ENCODE measurements at places on chromosomes 13 and 19. TPM values are rescaled to one million over a fixed set of nuclear protein-coding genes. Genes with fewer than 3 reads are reported as not detected.

PBX4 gene
- total RNA-seq = 6.9 TPM

FUT3 gene
- 7.7 TPM for total RNA-seq

MADCAM1 gene
- 0.17 TPM for total RNA-seq

CAPN12 gene
- total RNA-seq = 5.5 TPM

OSCAR gene
- total RNA-seq = not detected

PLIN4 gene
- total RNA-seq = 9.8 TPM

NTF4 gene
- 0.18 TPM for total RNA-seq

ETV2 gene
- not detected for total RNA-seq

DNA sequence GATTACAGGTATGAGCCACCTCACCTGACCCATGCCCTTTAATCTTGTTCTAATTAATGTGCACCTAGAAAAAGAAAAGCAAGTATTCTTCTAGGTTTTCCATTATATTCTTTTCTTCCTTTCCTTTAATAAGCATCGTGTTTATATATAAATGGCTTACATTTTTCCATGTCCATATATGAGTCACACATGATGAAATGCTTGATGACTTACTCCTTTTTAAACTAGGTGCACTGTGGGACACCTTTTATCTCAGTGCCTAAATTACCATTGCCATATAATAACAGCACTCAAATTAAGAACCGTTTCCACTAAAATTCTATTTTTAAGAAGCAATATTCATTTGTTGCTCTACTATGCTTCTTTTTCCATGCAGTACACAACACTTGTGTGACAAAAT is 363.3 kb downstream of the LIG4 start:
- no peak overlapping the region for H3K4me3 ChIP-seq
- H3K4me1 ChIP-seq = peaks cover 6% of the 10 kb centered on the region
- H3K27me3 ChIP-seq = no peaks in the 10 kb centered on the region
- H3K27ac ChIP-seq = no peak overlapping the region

DNA sequence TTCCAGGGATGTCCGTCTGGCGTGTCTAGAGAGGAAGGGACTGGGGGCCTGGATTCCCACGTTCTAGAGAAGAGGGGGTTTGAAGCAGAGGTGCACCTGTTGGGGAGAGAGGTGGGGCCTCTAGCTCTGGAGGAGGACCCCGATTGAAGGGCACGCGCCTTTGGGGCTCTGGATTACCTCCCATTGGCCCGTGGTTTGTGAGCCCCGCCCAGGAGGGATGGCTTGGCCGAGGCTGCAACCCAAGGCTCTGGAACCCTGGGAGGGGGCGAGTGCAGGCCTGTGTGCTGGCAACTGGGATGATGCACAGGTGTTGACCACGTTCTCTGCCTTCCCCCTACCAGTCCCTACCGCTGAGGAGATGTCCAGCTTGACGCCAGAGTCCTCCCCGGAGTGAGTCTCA is 20.2 kb downstream of the TMEM150B start:
- H3K4me3 ChIP-seq = no peak overlapping the region
- no peaks in the 10 kb centered on the region for H3K36me3 ChIP-seq
- H3K27ac ChIP-seq = no peak overlapping the region

DNA sequence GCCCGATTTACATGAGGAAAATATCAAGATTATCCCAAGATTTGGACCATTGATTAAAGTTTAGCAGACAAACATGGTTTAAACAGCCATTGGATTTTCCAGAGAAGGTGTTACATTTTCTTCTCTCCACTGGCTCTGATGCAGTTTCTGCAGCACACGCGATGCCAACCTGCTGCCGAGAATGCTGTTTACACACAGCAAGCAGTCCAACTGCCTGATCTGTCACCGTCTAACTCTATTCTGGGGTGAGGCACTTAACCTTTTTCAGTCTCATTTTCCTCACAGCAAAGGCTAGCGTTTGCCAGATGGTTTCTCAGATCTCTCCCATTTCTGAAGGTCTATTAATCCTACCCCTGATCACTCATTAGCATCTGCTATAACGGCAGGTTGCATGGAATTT is 763.5 kb upstream of the GPC6 start:
- no peak for DNase-seq
- H3K4me3 ChIP-seq = no peak overlapping the region
- H3K27ac ChIP-seq = no peak overlapping the region
- no peaks in the 10 kb centered on the region for H3K36me3 ChIP-seq
- no peaks in the 10 kb centered on the region for H3K4me1 ChIP-seq
- H3K27me3 ChIP-seq = no peaks in the 10 kb centered on the region

GRCh38 chr19:39032063-39032918 is at the start of gene FBXO27:
FBXO27 (minus strand) TSS chr19:39032549; CDS start chr19:39032227, 322 bp downstream.
- H3K36me3 ChIP-seq = no peaks in the 10 kb centered on the region
- peak; percentile 33 for DNase-seq
- no peaks in the 10 kb centered on the region for H3K27me3 ChIP-seq
- peak within 1 kb of the TSS; percentile 18 for H3K27ac ChIP-seq

DNA sequence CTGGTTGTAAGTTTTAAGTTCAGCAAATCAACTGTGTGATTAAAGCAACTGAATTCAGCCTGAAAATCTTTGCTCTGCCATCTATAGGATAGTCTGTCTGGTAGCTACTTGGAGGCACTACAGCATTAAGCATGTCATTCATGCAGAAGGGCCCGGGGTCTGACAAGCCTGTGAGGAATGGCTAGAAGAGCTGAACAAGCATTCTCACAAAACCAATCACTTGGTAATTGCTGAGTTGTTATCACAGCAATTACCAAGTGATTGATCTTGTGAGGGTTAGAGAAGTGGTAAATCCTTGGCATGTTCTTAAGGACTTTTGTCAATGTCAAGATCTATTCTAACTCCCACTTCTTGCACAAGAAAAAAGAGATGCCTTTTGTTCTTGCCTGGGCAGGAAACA is 356.1 kb downstream of the FGF14 start:
- no peak for DNase-seq
- H3K27me3 ChIP-seq = peaks cover 10% of the 10 kb centered on the region
- no peak overlapping the region for H3K27ac ChIP-seq
- no peak overlapping the region for H3K4me3 ChIP-seq
- H3K36me3 ChIP-seq = no peaks in the 10 kb centered on the region

DNA sequence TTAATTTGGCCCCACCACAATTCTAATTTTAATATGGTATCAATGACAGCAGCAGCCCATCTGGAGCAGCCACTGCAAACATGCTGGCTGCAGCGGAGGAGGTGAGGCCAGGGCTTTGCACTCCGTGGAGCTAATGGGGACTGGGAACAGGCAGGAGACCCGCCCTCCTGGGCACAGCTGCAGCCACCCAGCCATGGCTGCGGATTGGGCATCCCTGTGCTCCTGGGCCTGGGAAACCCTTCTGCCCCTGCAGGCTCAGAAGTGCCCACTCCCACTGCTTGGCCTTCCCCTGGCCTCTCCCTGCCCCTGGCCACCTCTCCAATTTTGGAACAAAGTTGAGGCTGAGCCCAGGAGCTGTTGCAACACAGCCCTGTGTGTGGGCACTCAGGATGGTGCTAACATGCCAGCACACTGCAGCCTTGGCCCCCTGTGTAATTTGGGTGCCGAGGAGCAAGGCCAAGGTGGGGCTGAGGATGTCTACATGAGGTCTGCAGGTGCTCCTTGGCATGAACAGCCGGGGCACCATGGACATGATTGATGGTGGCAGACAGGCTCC is 123.6 kb downstream of the PCDH9 start:
- no peaks in the 10 kb centered on the region for H3K27me3 ChIP-seq
- no peaks in the 10 kb centered on the region for H3K4me1 ChIP-seq
- no peak for DNase-seq

GRCh38 chr19:5114727-5115126 is 145.8 kb downstream of the KDM4B start:
- no peak overlapping the region for H3K4me3 ChIP-seq
- H3K27me3 ChIP-seq = no peaks in the 10 kb centered on the region
- H3K27ac ChIP-seq = no peak overlapping the region
- no peak for DNase-seq
- no peaks in the 10 kb centered on the region for H3K4me1 ChIP-seq

DNA sequence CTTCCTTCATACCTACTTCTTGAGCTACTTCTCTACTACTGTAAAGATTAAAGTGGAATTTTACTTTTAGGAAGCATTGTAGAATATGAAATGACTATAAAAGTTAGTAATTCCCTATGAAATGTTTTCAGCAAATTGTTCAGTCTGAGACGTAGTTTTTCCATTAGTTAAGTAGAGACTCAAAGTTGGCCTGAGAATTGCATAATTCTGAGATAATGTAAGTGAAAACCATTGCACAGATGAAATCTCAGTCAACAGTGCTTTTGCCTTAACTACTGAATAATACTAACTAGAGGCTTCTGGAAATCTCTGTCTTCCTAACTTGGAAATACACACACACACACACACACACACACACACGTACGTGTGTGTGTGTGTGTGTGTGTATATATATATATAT is 125.9 kb downstream of the FGF14 start:
- H3K4me1 ChIP-seq = no peaks in the 10 kb centered on the region
- no peak for DNase-seq
- H3K4me3 ChIP-seq = no peak overlapping the region
- no peaks in the 10 kb centered on the region for H3K36me3 ChIP-seq
- peaks cover 36% of the 10 kb centered on the region for H3K27me3 ChIP-seq

DNA sequence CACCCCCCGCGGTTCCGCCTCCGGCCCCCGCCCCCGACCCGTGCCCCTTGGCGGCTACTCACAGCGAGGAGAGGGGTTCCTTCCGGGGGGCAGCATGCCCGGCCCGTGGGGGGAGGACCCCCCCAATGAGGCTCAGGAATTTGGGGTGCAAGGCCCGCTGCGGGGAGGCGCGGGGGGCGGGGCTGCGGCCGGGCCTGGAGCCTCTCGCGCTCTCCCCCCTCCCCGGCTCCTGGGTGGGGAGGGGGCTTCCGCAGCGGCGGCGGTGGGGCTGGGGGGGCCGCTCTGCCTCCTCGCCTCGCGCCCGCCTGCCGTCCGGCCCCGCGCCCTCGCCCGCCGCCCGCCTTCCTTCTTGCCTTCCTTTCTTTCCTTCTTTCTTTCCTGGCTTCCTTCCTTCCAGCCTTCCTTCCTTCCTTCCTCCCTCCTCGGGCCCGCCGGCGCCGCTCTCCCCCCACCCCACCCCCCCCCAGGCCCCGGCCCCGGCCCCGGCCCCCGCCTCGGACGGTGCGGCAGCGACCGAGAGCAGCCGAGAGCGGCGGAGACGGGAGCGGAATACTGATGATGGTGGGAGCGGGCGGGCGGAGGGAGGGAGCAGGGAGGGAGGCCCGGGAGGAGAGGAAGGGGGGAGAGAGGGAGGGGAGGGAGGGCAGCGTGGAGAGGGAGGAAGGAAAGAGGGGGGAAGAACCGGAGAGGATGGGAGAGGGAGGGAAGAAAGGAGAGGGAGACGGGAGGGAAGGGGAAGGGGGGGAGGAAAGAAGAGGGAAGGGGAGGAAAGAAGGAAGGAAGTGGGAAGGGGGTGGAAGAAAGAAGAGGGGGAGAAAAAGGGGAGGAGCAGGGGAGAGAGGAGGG is at the start of gene LRRC4B:
LRRC4B (minus strand) TSS at position 554 of the 846 bp plus-strand sequence. CDS start 19,597 bp downstream, outside the sequence.
- H3K4me3 ChIP-seq = no peak within 1 kb of the TSS
- H3K27ac ChIP-seq = no peak within 1 kb of the TSS
- no peaks in the 10 kb centered on the region for H3K36me3 ChIP-seq
- no peak for DNase-seq
- no peaks in the 10 kb centered on the region for H3K4me1 ChIP-seq
- H3K27me3 ChIP-seq = peaks cover 59% of the 10 kb centered on the region

DNA sequence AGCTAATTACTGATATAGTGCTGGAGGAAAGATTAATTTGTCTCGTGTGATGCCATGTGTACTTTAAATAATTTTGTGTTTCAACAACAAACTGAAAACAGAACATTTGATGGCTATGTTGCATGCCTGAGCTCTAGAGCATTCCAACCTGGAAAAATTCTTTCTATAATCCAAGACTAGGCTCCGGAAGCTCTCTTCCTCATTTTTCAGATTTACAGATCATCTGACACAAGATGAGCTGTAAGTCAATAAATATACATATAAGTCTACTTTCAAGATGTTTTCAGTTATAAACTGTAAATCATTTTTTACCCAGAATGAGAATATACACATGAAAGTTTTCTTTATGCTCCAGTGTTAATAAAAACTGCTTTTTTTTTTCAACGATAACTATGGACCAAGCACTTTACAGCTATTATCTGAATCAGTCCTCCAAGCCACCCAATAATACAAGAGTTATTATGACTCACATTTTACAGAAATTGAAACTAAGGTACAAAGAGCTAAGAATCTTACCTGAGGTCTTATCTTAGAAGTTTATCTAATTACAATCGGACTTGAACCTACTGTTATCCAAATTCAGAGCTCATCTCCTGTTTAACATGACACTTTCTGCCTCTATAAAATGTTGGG is 6.4 kb upstream of the FOXO1 start:
- no peaks in the 10 kb centered on the region for H3K36me3 ChIP-seq
- DNase-seq = peak; percentile 41
- H3K27me3 ChIP-seq = no peaks in the 10 kb centered on the region
- peaks cover 19% of the 10 kb centered on the region for H3K4me1 ChIP-seq
- H3K27ac ChIP-seq = peak overlapping the region; percentile 64

DNA sequence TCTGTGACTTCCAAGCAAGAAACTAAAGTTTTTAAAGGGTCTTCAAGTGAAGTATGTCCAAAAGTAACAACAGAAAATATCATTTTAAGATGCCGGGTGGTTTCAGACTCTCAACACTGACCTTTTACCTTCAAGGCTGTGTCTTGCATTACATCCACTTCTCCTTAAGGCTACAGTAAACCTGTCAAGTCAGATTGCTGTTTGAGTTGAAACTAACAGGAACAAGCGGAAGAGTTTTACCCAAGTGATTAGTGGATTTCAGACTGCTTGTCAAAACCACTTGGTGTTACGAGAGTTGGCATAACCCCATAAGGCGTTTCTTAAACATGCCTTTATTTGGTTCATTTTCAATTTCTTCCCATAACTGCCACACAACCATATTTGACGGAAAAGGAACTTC is 283.1 kb downstream of the DCT start:
- no peak for DNase-seq
- H3K36me3 ChIP-seq = no peaks in the 10 kb centered on the region
- no peaks in the 10 kb centered on the region for H3K4me1 ChIP-seq
- no peak overlapping the region for H3K27ac ChIP-seq

GRCh38 chr13:44385847-44386246 is 12.2 kb downstream of the SERP2 start:
- H3K27ac ChIP-seq = no peak overlapping the region
- no peaks in the 10 kb centered on the region for H3K4me1 ChIP-seq
- H3K4me3 ChIP-seq = no peak overlapping the region
- no peaks in the 10 kb centered on the region for H3K27me3 ChIP-seq
- DNase-seq = no peak
- H3K36me3 ChIP-seq = no peaks in the 10 kb centered on the region

DNA sequence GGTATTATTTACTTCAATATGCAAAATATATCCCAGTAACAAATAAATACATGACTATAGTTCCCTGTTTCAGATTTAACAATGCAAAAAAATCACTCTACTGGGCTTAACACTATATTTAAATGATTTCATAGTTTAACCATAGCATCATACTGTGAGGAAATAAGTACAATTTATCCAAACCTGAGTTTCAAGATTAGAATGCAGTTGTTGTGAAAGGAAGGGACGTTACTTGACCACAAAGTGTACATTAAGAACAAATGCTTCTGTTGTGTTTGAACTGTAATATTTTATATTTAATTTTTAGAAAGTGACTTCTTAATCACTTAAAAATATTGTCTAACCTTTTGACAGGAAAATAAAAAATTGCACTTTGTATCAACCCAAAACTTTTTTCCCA is 1747.9 kb upstream of the SPRY2 start:
- H3K4me3 ChIP-seq = no peak overlapping the region
- H3K36me3 ChIP-seq = no peaks in the 10 kb centered on the region
- H3K27me3 ChIP-seq = no peaks in the 10 kb centered on the region
- no peak for DNase-seq
- H3K4me1 ChIP-seq = no peaks in the 10 kb centered on the region
- no peak overlapping the region for H3K27ac ChIP-seq
